ENCODE measurements at places on chromosomes 16 and 17.

DNA sequence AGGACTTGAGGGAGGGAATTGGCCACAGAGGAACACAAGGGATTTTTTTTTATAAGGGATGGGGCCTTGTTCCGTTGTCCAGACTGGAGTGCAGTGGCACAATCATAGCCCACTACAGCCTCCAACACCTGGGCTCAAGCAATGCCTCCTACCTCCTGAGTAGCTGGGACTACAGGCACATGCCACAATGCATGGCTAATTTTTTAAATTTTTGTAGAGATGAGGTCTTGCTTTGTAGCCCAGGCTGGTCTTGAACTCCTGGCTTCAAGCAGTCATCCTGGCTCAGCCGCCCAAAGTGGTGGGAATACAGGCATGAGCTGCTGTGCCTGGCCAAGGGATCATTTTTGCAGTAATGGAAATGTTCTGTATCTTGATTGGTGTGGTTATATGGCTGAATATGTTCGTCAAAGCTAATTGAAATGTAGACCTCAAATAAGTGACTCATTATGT, 56.9 kb downstream of the VMP1 start:
- DNase-seq, result no peak

GRCh38 chr16:85393674-85394451, 219.3 kb upstream of the GSE1 start:
- DNase-seq, result no peak

DNA sequence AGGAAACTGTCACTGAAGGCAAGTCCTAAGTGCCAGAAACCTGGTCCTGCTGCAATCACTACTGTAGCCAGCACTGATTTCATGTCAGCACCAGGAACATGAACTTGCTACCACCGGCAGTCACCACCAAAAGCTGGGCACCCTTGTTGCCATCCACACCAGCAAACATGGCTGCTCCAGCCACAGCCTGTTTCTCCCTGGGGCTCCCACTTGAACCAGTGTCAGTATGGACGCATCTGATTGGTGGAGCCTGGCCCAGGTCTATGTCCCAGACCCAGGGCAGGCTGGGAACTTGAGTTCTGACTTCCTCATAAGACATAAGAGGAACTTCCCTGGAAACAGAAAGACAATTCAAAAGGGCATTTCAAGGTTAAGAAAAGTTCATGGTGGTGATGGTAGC, 56.5 kb downstream of the COPRS start:
- no peak for DNase-seq

GRCh38 chr17:62627904-62628633, 599 bp downstream of the MRC2 start:
- DNase-seq, result no peak

DNA sequence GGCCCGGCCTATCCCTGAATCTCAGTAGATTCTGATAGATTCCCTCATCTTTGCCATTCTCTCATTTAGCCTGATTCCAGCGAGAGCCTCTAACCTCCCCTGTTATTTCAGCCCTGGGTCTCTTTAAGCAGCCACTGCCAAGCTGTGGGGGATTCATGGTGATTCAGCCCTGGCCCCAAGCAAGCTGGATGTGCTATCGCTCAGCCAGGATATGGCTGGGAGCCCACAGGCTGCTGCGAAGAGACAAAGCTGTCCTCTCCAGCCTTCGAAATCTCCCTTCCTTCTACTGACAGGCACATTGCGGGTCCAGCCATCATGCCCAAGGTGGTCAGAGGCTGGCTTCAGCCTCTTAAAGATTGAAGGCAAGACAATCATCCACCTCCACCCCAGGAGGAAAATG, 394.1 kb downstream of the SOX9 start:
- no peak for DNase-seq

DNA sequence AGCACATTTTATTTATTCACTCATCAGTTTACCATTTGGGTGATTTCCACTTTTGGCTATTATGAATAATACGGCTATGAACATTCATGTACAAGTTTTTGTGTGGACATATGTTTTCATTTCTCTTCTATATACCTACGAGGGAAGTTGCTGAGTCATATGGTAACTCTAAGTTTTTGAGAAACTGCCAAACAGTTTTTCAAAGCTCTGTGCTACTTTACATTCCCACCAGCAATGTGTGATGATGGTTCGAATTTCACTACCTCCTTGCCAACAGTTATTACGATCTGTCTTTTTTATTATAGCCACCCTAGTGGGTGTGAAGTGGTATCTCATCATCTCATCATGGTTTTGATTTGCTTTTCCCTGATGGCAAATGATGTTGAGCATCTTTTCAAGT, 63.7 kb upstream of the MRTFB start:
- no peak for DNase-seq

- DNase-seq, result no peak
Observed at GRCh38 chr17:43979011-43979410, 25.3 kb upstream of the PYY start.

GRCh38 chr16:17532338-17532995, 61.7 kb upstream of the XYLT1 start:
- DNase-seq, result no peak

DNA sequence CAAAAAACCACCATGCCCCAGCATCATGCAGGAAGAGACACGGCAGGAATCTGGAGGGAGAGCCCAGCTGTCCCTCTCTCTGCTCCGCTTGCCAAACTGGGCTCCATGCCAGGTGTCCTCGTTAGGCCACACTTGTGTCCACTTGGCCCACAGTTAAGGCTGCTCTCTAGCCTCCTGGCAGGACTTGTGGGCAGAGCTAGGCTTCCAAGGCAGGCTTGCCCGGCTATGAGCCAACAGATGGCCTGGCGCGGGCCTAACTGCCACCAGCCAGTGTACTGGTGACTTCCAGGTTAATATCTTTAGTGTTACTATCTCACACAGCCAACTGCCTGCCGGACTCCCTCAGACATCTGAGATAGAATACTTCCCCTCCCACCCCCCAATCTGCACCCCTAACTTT, 10.6 kb downstream of the ATP6V0D1 start:
- no peak for DNase-seq

DNA sequence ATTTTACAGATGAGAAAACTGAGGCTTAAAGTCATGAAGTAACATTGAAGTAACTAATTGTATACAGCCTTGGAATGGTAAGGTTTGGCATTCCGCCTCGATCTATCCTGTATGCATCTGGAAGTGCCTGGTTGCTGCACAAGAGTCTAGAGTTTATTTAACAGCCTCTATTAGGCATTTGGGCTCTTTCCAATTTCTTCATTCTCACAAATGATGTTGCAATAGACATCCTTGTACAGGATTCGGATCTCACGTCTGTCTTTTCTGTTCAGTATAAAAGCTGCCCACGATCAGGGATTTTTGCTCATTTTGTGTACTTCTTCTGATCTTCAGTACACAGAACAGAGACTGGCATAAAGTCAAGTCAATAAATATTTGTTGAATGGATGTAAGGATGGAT, 100.5 kb downstream of the AIPL1 start:
- DNase-seq, result no peak

- DNase-seq, result no peak
Observed at GRCh38 chr17:80363518-80364090, 51.4 kb upstream of the ENDOV start.

GRCh38 chr16:61836804-61837393, 199.3 kb downstream of the CDH8 start:
- no peak for DNase-seq

- DNase-seq, result no peak
Observed at GRCh38 chr17:45155483-45155882, 6.2 kb upstream of the HEXIM2 start.

GRCh38 chr17:44589316-44590071, 32.2 kb downstream of the FZD2 start:
- DNase-seq, result no peak

Measured in NCI-H1417 treated with DMSO at 0.1 percent for 48 hours (cell line).